Foreskin melanocyte (primary cell): ENCODE measurements at places on chromosomes 4 and X.

DNA sequence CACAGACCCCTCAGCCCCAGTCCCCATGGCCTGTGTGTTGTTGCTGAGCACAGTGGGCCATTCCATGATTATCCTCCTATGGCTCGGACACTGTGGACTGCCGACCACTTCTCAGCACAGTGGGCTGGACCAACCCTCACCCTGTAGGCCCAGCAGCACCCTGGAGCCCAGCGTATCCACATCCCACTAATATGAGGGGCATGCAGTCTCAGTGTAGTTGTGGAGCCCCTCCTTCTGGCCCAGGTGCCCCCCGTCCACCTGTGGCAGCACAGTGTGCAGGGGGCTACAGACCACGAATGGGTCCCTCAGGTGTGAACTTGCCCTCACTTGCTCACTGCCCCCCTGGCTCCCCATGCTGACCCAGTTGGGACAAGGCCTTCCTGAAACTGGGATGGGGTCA is 7.9 kb downstream of the SPON2 start:
- no peak for DNase-seq

DNA sequence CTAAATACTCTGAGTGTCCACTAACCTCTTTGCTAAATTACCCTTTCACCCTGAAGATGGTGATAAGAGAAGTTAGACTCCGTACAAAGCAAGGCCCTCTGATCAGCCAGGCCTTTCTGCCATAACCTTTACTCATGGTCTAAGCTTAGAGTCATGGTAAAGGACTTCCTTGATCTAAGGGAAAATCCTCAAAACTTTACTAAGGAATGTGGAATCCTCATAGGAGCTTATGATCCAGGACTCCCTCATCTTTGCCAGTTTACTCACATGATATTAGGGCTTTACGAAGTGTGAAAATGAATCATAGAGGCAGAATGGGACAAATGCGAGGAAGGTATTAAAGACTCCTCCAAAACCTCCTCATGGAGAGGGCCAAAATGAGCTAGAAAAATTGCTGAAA is 7.9 kb upstream of the FAM13A start:
- peak; percentile 37 for DNase-seq

DNA sequence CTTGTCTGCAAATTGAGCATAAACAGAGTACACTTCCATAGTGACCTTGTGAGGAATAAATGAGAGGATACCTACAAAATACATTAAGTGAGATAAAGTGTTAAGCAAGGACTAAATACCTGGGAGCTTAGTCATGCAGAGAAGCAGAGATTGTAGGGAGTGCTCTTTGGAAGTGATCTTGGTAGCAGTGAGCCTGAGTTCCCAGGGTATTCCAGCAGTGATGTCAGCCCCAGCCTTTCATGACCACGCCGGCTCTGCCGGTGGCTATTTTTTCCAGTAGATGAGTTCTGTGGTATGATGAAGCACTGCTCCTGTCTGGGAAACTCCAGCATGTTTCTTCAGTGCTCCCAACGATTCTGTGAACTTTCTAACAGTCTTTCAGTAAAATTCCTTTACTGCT is 391.5 kb upstream of the IGFBP7 start:
- DNase-seq: no peak

DNA sequence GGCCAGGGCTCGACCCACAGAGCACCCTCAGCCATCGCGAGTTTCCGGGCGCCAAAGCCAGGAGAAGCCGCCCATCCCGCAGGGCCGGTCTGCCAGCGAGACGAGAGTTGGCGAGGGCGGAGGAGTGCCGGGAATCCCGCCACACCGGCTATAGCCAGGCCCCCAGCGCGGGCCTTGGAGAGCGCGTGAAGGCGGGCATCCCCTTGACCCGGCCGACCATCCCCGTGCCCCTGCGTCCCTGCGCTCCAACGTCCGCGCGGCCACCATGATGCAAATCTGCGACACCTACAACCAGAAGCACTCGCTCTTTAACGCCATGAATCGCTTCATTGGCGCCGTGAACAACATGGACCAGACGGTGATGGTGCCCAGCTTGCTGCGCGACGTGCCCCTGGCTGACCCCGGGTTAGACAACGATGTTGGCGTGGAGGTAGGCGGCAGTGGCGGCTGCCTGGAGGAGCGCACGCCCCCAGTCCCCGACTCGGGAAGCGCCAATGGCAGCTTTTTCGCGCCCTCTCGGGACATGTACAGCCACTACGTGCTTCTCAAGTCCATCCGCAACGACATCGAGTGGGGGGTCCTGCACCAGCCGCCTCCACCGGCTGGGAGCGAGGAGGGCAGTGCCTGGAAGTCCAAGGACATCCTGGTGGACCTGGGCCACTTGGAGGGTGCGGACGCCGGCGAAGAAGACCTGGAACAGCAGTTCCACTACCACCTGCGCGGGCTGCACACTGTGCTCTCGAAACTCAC is 3.6 kb downstream of the MID1IP1 start:
- no peak for DNase-seq

DNA sequence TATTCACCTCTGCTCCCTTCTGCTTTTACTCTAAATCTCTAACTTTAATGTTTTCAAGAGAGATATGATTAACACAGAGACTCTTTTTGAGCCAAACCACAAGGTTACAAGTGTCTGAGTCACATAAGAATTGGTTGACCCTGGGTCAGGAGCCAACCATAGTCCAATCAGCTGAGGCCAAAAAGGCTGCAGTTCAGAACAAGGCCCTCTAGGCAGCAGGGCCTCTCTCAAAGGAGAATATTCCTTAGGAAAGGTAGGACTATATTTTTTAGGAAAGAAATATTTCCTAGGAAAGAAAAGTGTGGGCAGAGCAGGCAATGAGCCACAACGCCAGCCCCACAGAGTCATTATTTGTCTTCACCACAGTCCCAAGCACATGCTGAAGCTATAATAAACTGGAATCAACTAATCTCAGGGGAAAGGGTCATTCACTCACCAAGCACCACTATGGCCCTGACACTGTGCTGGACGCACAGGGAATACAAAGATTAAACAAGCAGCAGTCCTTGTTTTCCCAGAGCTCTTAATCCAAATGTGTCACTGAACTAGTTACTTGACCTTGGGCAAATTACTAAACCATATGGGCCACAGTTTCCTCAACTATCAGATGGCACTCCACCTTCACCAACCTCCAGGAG is 2.2 kb downstream of the ATP8A1 start:
- peak; percentile 32 for DNase-seq

- DNase-seq: no peak
These were observed 74.6 kb downstream of the WDR44 start for GRCh38 chrX:118420462-118420861.

DNA sequence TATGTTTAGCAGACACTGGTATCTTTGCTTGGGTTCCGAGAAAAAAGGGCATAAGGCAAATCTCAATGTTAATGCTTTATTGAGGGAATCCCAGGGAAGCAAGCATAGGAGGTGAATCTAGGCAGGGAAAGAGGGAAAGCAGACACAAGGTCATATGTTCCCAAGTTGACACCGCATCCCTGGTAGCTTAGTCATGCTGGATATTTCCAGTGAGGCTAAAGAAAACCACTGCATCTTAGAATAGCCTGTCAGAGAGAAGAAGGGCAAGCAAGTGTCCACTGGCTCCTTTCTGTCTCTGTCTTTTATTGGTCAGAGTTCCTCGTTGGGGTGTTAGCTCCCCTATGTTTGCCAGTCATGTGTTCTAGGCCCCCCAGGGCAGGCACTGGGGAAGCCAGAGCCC is 104.7 kb downstream of the NKX6-1 start:
- no peak for DNase-seq

- no peak for DNase-seq
These were observed 188.4 kb upstream of the MAOA start for GRCh38 chrX:43467608-43468234.

- DNase-seq: no peak
These were observed 54.9 kb downstream of the USP46 start for GRCh38 chr4:52604215-52604614.

- no peak for DNase-seq
These were observed 115.0 kb upstream of the ETNPPL start for GRCh38 chr4:108877821-108878220.

- DNase-seq: no peak
These were observed 5.2 kb downstream of the KCNE5 start for GRCh38 chrX:109619771-109620170.

DNA sequence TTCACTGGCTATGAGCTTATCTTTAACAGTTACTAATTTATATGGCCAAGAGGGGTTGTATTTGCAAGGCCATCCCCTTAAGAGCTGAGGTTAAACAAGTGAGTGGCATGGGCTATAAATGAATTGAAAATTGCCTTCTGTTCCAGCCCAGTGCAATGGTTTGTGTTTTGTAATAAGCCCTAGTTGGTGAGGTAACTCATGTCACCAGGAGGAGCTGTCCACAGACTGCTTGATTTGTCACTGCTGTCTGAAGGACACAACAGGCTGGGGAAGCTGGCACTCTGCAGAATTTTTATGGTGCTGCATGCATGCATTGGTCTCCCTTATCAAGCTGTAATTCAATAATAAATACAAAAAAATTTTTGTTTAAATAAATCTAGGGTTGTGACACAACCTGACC is 223.8 kb downstream of the IL1RAPL2 start:
- no peak for DNase-seq

DNA sequence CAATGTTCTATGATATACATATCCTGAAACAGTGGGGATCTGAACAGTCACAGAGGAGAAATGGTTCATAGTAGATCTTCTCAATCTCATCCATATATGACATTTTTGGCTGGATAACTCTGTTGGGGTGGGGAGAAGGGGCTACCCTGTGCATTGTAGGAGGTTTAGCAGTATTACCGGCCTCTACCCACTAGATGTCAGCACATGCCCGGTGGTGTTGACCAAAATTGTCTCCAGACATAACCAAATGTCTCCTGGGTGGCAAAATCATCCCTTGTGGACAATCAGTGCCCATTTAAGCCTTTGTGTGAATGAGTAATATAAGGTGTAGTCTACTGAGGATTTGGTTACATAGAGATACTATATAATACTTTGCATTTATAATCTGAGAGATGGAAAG is 89.9 kb downstream of the PLS3 start:
- no peak for DNase-seq

- peak; percentile 67 for DNase-seq
These were observed 41.5 kb downstream of the GPRIN3 start for GRCh38 chr4:89266128-89266527.

DNA sequence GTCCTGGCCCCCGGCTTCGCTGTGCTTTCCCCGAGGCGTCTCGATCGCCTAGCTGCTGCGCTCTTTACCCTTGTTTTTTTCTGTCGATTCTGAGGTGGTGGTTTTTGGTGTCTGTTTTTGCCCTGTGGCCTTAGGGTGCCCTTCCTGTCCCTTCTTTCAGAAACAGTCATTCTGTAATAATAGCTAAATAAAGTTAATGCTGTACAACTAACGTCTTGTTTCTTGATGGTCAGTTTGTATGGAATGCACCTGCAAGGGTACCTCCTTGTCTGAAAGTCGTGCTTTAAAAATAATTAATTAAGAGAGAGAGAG is 686 bp downstream of the FIP1L1 start:
- DNase-seq: no peak

- peak; percentile 39 for DNase-seq
These were observed 151.5 kb downstream of the CORIN start for GRCh38 chr4:47686294-47686872.
